ENCODE measurements at places on chromosomes 13 and 19.
A peak's percentile ranks its signal among the peaks of the same experiment; 100 is the strongest.

DNA sequence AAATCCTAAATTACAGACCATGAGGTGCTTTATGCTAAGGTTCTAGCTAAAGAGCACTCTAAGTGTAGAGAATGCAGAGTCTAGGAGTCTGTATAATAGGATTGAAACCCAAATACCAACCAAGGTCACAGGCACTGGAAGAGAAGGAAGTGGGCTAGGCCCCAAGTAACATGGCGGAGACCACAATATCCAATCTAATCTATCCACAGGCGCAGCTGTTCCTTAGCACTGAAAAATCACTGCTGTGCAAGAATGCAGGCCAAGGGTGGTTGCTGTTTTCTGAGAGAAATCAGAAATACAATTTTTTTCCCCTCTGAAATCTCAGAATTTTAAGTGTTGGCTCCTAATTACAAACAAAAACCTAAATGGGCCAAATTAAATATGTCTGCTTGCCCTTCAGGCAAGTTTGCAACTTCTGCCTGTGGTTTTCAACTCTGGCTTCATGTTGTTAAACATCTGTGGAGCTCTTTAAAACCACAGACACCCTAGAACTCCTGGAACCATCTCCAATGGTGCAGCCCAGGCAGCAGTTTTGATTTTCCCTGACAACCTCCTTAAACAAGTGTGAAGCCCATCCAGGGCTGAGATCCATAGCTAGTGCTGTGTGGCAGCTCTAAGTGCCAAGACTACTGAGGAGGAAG, 6.1 kb downstream of the RANBP3 start:
- DNase-seq: no peak

GRCh38 chr19:16376649-16377048, 52.0 kb downstream of the KLF2 start:
- DNase-seq: peak; percentile 85

- DNase-seq: peak; percentile 91
Observed at GRCh38 chr19:13212759-13213330, 62.6 kb downstream of the IER2 start.

DNA sequence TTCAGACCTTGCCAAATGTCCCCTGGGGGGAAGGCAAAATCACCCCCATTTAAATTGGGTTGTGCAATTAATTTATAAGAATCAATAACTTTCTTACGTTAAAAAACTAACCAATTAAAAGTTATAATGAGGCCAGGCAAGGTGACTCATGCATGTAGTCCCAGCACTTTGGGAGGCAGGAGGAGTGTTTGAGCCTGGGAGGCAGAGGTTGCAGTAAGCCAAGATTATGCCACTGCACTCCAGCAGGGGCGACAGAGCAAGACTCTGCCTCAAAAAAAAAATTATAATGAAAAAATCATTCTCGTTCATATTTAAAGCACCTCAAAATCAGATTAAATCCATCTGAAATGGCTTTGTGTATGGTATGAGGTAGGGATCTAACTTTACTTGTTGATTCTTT, 18.4 kb upstream of the SIGLEC14 start:
- no peak for DNase-seq

DNA sequence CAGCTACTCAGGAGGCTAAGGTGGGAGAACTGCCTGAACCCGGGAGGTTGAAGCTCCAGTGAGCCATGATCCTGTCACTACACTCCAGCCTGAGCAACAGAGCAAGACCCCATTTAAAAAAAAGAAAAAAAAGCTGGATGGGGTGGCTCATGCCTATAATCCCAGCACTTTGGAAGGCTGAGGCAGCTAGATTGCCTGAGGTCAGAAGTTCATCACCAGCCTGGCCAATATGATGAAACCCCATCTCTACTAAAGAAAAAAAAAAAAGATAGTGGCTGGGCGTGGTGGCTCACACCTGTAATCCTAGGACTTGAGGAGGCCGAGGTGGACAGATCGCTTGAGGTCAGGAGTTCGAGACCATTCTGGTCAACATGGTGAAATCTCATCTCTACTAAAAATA, 15.0 kb downstream of the LTBP4 start:
- no peak for DNase-seq

GRCh38 chr13:99221567-99222239, 21.0 kb downstream of the UBAC2 start:
- DNase-seq: no peak

DNA sequence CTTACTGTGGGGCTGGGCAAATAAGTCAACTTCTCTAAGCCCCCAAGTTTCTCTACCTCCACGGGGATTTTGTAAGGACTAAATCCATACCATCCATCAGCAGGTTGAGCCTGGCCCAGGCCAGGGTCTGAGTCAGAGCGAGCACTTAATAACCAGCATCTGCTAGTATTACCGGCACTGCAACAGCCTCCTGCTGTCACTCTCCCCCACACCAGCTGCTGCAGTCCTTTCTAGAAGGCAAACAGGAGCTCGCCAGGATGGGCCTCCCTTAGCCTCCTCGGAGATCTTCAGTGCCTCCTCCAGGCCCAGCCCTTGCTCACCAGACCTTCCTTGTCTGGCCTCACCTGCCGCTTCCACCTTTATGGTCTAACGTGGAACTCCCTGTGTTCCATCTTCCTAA, 3.2 kb downstream of the NAPA start:
- peak; percentile 39 for DNase-seq

GRCh38 chr19:38932425-38933179, 1.9 kb downstream of the MRPS12 start:
- DNase-seq: peak; percentile 70

- peak; percentile 72 for DNase-seq
Observed at GRCh38 chr13:34900288-34900739, 41.8 kb upstream of the NBEA start.

DNA sequence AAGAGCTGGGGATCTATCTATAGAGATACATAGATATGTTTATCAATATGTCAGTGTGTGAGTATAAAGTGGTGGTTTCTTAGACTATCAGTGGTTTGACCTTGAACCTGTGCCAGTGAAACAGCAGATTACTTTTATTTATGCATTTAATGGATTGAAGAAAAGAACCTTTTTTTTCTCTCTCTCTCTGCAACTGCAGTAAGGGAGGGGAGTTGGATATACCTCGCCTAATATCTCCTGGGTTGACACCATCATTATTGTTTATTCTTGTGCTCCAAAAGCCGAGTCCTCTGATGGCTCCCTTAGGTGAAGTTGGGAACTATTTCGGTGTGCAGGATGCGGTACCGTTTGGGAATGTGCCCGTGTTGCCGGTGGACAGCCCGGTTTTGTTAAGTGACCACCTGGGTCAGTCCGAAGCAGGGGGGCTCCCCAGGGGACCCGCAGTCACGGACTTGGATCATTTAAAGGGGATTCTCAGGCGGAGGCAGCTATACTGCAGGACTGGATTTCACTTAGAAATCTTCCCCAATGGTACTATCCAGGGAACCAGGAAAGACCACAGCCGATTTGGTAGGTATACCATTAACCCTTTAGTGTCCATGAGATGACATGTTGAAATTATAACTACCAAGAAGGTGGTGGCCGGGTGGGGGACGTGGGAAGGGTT, 880 bp downstream of the FGF9 start:
- DNase-seq: peak; percentile 49

DNA sequence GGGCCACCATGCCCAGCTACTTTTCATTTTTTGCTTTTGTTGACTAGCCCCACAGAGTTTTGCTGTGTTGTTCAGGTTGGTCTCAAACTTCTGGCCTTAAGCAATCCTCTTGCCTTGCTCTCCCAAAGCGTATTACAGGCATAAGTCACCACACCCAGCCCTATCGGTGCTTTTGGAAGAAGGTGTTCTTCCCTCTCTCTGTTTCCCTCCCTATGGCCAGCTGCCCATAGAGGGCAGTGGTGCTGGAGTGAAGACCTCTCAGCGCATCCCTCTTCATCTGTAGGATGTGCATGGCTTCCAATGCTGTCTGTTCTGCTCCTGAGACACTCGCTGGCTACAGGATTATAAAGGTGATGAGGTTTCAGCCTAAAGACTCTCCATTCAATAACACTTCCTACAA, 1.3 kb upstream of the CD22 start:
- DNase-seq: peak; percentile 74

DNA sequence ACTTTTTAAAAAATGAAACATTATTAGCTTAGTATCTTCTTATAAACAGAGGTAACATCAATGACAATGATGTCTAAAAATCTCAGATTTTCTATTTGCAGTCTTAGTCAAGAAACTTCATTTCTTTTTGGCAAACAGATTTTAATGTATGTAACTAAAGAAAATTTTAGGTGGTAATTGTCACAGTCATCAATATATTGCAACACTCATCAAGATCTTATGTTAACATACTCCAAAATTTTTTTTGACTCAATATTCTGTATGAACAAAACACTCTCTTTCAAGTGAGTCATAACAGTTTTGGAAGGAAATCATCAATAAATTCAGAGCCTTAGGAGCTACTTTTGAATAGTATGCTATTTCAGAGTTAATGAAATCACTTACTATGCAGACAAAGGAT, 1507.6 kb downstream of the SLITRK1 start:
- no peak for DNase-seq

GRCh38 chr13:103130681-103131210, 64.5 kb upstream of the SLC10A2 start:
- no peak for DNase-seq

GRCh38 chr19:15577184-15577771, 37.7 kb upstream of the CYP4F8 start:
- peak; percentile 48 for DNase-seq

DNA sequence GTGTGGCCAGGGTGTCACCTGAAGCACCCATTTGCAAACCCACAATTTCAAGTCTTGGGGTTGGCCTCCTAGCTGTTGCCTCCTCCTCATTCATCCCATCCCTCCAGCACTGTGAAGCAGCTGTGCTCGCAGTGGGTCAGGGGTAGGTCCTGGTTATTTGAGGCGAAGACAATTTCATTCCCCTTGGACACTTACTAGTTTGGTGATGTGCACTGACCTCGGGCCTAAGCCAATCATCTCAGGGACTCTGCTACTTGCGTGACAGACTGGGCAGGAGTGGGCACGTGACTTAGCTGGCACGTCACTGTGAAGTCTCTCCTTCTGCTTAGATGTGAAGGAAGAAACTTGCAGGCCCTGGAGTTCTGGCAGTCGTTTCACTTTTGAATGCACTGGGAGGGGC, 3.5 kb upstream of the ATP11A start:
- DNase-seq: peak; percentile 34

GRCh38 chr13:79190932-79191331, 215.1 kb downstream of the RBM26 start:
- no peak for DNase-seq

DNA sequence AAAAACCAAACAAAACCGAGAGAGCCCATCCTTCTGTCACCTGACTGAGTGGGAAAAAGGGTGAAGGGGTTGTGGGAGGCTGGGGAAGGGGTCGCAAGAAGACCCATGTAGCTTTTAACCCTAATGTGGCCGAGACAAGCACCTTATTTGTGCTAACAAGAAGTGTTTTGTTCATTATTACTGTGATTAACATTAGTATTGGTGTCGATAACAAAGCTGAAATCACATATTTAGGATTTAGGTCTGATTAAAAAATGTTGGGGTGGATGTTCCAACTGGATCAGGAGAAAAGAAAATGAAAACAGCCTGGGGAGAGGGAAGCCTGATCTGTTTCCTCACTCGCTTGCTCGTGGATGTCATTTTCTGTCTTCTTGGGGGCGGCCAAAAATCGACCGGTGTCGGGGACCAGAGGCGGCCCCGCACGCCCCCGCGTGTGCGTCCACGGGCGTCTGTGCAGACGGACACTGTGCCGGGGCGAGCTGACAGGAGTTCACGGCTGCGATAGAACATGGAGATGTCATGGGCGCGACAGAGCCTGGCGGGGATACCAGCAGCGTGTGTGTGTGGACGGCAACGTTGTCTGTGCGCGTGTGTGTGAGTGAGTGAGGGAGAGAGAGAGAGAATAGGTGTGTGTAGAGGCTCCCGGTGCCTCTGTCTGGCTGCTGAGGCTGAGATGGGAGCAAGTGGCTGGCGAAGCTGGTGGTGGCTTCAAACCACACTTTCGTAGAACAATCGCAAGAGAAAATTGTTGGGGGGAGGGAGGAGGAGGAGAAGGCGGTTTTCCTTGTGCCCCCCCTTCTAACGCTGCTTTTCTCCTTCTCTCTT, 29.1 kb downstream of the NFIX start:
- peak; percentile 60 for DNase-seq

- no peak for DNase-seq
Observed at GRCh38 chr13:52109116-52109670, 19.7 kb downstream of the NEK5 start.

GRCh38 chr19:38486731-38487336, 53.3 kb downstream of the RYR1 start:
- no peak for DNase-seq

GRCh38 chr19:4376028-4376670, 24.2 kb downstream of the SH3GL1 start:
- peak; percentile 52 for DNase-seq

- DNase-seq: no peak
Observed at GRCh38 chr13:26513931-26514330, 43.6 kb upstream of the WASF3 start.

- no peak for DNase-seq
Observed at GRCh38 chr13:72694314-72694713, 33.1 kb downstream of the MZT1 start.

GRCh38 chr13:43784496-43784895, 2.3 kb downstream of the ENOX1 start:
- DNase-seq: no peak

DNA sequence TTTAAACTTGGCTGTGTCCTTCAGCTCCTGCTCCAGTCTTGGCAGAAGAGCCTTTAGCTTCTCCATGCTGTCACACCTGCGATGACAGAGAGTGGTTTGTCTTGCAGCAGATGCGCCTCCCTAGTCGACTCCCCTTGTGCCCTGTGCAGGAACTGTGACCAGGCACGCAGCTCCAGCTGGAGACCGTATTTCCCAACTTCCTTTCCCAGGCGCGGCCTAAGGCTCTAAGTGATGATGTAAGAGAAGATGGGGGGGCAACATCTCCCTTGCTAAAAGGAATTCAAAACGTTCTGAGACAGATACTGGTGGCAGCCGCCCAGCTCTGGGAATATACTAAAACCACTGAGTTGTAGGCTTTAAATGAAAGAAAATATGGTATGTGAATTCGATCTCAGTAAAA, 16.3 kb downstream of the DCUN1D2 start:
- DNase-seq: no peak

- no peak for DNase-seq
Observed at GRCh38 chr13:27309967-27310598, 39.5 kb downstream of the RASL11A start.

GRCh38 chr19:10644260-10645007, 9.7 kb upstream of the ILF3 start:
- peak; percentile 95 for DNase-seq

DNA sequence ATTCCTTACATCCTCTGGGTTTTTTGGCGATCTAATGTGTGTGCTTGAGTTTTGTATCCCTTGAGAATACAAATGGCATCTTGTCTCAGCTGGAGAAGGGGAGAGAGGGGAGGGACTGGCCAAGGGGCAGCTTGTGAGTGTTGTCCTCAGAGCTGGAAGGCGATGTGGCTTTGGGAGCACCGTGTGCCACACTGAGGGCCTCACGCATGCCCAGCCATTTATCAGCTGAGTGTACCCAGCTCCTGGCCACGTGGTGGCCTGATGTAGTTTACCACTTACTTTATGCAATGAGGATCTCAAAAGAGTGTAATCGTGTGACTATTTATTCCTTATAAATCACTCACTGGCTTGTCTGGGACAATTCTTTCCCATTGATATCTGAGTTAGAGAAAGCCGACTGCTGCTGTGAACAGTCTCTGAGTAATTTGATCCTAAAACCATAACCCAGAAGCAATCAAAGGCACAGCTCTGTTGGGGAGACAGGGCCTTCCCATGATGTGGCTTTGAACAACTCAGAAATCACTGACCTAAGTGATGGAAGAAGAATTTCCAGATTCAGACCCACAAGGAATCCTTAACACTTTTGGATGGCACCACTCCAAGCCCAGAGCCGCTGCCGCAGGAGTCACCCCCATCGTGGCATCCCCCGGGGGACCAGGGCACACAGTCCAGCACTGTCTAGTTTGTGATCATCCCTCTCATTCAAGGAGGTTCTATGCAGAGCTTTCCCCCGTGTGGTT, 53.9 kb upstream of the MTIF3 start:
- no peak for DNase-seq

Measured in endodermal cell (in vitro differentiated cells).